LHCN-M2 (cell line): ENCODE measurements at places on chromosomes 12 and 14. TPM values are rescaled to one million over a fixed set of nuclear protein-coding genes. Genes with fewer than 3 reads are reported as not detected.

CMKLR1 gene
- total RNA-seq: 15.4 and 17.1 TPM in 2 replicates

NT5DC3 gene
- total RNA-seq: 12.1 and 15.6 TPM in 2 replicates

TBC1D30 gene
- total RNA-seq: 0.06 TPM in 2 replicates

ENDOU gene
- 0.51 and 0.63 TPM in 2 replicates for total RNA-seq

KRT74 gene
- not detected in 2 replicates for total RNA-seq

PRPH gene
- 0.11 and 0.26 TPM in 2 replicates for total RNA-seq

SLC25A47 gene
- not detected in 2 replicates for total RNA-seq

RBP5 gene
- not detected in 2 replicates for total RNA-seq

ERBB3 gene
- total RNA-seq: 1.7 TPM in 1 of 2 replicates, not detected in the other

KCNC2 gene
- not detected in 2 replicates for total RNA-seq

CPSF2 gene
- total RNA-seq: 61.5 and 70.6 TPM in 2 replicates

PPP1R1A gene
- not detected in 2 replicates for total RNA-seq

CCDC92 gene
- total RNA-seq: 10.3 and 16.4 TPM in 2 replicates

CELA1 gene
- not detected in 2 replicates for total RNA-seq

USP44 gene
- not detected in 2 replicates for total RNA-seq

TAS2R43 gene
- 0.19 and 0.52 TPM in 2 replicates for total RNA-seq

STXBP6 gene
- 36.0 and 40.2 TPM in 2 replicates for total RNA-seq

ALDH1L2 gene
- total RNA-seq: 7.5 and 14.9 TPM in 2 replicates

GPD1 gene
- 0.17 TPM in 1 of 2 replicates, not detected in the other for total RNA-seq

TRIM9 gene
- 4.4 and 10.3 TPM in 2 replicates for total RNA-seq

VPS37B gene
- total RNA-seq: 62.8 and 66.0 TPM in 2 replicates

PZP gene
- total RNA-seq: not detected in 2 replicates

SNRNP35 gene
- 10.9 and 16.0 TPM in 2 replicates for total RNA-seq

LRCOL1 gene
- not detected in 2 replicates for total RNA-seq

CLEC4E gene
- total RNA-seq: not detected in 2 replicates

RNASE3 gene
- not detected in 2 replicates for total RNA-seq

OAS1 gene
- 1.0 and 8.4 TPM in 2 replicates for total RNA-seq

CKAP4 gene
- 177 and 193 TPM in 2 replicates for total RNA-seq

EID3 gene
- total RNA-seq: 2.2 and 4.0 TPM in 2 replicates

AKAP3 gene
- 0.52 and 1.4 TPM in 2 replicates for total RNA-seq

LRP1 gene
- total RNA-seq: 89.0 and 99.6 TPM in 2 replicates

CGRRF1 gene
- 9.3 and 14.5 TPM in 2 replicates for total RNA-seq

OTX2 gene
- not detected in 2 replicates for total RNA-seq

C12orf50 gene
- not detected in 2 replicates for total RNA-seq

KCNK10 gene
- not detected in 2 replicates for total RNA-seq

GIT2 gene
- 31.4 and 38.4 TPM in 2 replicates for total RNA-seq

FAM90A1 gene
- not detected in 2 replicates for total RNA-seq

GLIPR1L1 gene
- not detected in 2 replicates for total RNA-seq

TMEM233 gene
- 2.2 and 2.6 TPM in 2 replicates for total RNA-seq

NFE2 gene
- total RNA-seq: 0.06 TPM in 1 of 2 replicates, not detected in the other

FBLN5 gene
- total RNA-seq: 20.0 TPM in 2 replicates

EIF2B1 gene
- 145 and 163 TPM in 2 replicates for total RNA-seq

TMEM229B gene
- total RNA-seq: 0.06 TPM in 1 of 2 replicates, not detected in the other

RERGL gene
- not detected in 2 replicates for total RNA-seq

DBX2 gene
- not detected in 2 replicates for total RNA-seq

SCARB1 gene
- 3.3 and 7.3 TPM in 2 replicates for total RNA-seq

PRIM1 gene
- total RNA-seq: 29.0 and 37.2 TPM in 2 replicates

CD27 gene
- total RNA-seq: 0.17 and 0.19 TPM in 2 replicates

HHIPL1 gene
- 0.45 and 0.92 TPM in 2 replicates for total RNA-seq

NOVA1 gene
- 0.77 and 1.3 TPM in 2 replicates for total RNA-seq
